A549 treated with Hydrocortisone at 1 μM for 4 hours (cell line): ENCODE measurements at places on chromosomes 1 and 21. TPM values are rescaled to one million over a fixed set of nuclear protein-coding genes. Genes with fewer than 3 reads are reported as not detected.

The CAPN9 gene
- total RNA-seq: not detected in 5 replicates

The LCE1F gene
- total RNA-seq: not detected in 5 replicates

The NIBAN1 gene
- 0.81 to 1.2 TPM (median 0.85 TPM) in 5 replicates for total RNA-seq

The FAM3B gene
- not detected in 5 replicates for total RNA-seq

The KCND3 gene
- total RNA-seq: 0.01 to 0.05 TPM (median 0.02 TPM) in 4 of 5 replicates, not detected in the other

The TBCE gene
- 40.4 to 47.8 TPM (median 44.8 TPM) in 5 replicates for total RNA-seq

The ALG14 gene
- 4.8 to 8.4 TPM (median 7.2 TPM) in 5 replicates for total RNA-seq

The BARHL2 gene
- not detected in 5 replicates for total RNA-seq

The CD160 gene
- total RNA-seq: 0.08 TPM in 1 of 5 replicates, not detected in the others

The LRRC7 gene
- not detected in 5 replicates for total RNA-seq

The HSD3B2 gene
- not detected in 5 replicates for total RNA-seq

The SH3BGRL3 gene
- 95.1 to 153 TPM (median 142 TPM) in 5 replicates for total RNA-seq

The SLAMF1 gene
- not detected in 5 replicates for total RNA-seq

The MCOLN3 gene
- total RNA-seq: 3.5 to 4.4 TPM (median 3.8 TPM) in 5 replicates

The FAM229A gene
- total RNA-seq: 2.1 to 4.5 TPM (median 3.7 TPM) in 5 replicates

The SPRR1A gene
- not detected in 5 replicates for total RNA-seq

The TRNP1 gene
- total RNA-seq: 200 to 287 TPM (median 278 TPM) in 5 replicates

The CHODL gene
- not detected in 5 replicates for total RNA-seq

The TNFAIP8L2 gene
- total RNA-seq: 0.08 TPM in 1 of 5 replicates, not detected in the others

The TAS1R1 gene
- not detected in 5 replicates for total RNA-seq

The FCRL4 gene
- not detected in 5 replicates for total RNA-seq

The IL19 gene
- total RNA-seq: not detected in 5 replicates
